ENCODE measurements at places on chromosomes 2 and 18.

- no peak for DNase-seq
Observed at GRCh38 chr2:239463541-239464165, 62.8 kb upstream of the HDAC4 start.

- DNase-seq = no peak
Observed at GRCh38 chr2:28399956-28400355, 7.3 kb downstream of the FOSL2 start.

GRCh38 chr2:99940963-99941362 is 201.4 kb downstream of the AFF3 start:
- peak; percentile 55 for DNase-seq

DNA sequence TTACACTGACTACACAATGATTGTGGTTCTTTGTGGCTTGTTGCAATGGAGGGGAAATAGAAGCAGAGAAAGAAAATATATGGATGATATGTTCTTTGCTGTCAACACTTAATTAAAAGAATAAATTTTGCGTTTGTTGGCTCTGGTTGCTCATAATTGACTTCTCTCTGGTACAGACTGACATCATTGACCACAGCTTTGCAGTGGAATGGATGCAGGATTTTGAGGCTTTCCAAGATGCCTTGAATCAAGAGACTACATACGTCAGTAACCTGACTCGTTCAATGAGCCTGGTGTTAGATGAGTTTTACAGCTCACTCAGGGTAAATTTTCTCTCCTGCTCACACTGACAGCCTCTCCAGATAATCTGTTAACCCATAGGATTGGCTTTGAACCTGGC is 9.9 kb downstream of the GPN1 start:
- DNase-seq = no peak

- no peak for DNase-seq
Observed at GRCh38 chr18:48566589-48566988, 27.8 kb downstream of the CTIF start.

- DNase-seq = no peak
Observed at GRCh38 chr2:195520671-195521155, 136.3 kb upstream of the SLC39A10 start.

- DNase-seq = peak; percentile 71
Observed at GRCh38 chr2:6960659-6961058, 43.4 kb downstream of the RNF144A start.

DNA sequence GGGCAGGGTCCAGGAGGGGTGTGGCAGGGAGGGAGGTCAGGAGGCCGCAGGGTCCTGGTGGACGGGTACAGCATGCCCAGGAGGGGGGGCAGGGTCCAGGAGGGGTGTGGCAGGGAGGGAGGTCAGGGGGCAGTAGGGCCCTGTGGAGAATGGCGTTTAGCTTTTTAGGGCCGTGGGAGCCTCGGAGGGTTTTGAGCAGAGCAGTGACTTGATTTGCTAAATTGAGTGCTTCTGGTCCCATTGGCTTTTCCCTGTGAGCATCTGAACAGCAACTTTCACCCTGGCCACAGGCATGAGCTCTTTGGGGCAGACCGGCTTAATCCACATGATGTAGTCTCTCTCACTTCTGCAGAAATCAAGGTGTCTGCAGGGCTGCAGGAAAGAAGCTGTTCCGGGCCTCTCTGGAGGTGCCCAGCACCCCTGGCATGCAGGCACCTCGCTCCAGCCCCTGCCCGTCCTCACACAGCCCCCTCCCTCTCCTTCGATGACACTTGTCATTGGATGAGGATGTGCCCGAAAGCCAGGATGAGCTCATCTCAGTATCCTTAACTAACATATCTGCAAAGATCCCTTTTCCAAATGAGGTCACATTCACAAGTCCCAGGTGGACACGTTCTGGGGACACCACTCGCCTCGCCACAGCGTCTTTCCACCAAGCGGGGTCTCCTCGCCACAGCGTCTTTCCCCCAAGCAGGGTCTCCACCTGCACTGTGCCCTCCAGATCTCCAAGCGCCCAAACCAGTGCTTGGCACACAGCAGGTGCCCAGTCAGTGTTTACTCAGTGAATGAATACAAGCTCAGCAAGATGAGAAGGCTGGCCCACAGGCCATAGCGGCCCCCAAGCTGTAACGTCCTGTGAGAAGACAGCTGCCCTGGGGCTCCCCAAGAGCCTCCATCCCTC is 94.0 kb downstream of the NDUFA10 start:
- no peak for DNase-seq

DNA sequence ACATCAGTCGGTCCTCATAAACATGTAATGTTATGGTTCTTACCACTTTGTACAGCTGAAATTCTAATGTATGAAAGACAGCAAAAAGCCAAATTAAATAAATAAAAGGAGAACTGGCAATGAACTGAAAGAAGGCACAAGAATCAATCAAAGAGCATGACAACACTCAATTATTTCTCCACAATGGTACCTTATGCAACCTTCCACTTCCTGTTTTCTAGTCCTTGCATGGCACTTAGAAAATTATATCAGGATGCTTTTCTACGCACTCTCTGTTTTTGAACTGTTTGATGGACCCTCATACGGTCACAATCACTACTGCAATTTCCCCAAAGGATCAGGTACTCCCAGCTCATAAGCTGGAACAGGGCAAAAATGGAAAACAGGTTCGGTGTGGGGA is 81.6 kb downstream of the EPB41L3 start:
- DNase-seq = no peak

DNA sequence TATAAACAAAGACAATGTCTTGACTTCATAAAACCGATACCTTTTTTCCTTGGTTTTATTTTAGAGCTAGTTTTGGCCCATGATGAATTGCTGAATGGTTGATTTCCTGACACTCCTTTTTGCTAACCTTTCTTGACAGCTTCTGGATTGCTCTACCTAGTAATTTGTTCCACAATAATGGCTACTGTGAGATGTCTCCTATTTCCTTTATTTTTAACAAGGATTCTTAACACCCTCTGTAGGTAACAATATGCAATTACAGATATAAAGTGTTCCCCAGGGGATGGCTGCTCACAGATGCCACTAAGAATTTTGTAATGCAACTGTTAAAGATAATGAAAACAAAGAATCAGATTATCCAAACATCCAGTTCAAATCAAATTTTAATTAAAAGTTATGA is 100.8 kb upstream of the ATP5MC3 start:
- peak; percentile 75 for DNase-seq

DNA sequence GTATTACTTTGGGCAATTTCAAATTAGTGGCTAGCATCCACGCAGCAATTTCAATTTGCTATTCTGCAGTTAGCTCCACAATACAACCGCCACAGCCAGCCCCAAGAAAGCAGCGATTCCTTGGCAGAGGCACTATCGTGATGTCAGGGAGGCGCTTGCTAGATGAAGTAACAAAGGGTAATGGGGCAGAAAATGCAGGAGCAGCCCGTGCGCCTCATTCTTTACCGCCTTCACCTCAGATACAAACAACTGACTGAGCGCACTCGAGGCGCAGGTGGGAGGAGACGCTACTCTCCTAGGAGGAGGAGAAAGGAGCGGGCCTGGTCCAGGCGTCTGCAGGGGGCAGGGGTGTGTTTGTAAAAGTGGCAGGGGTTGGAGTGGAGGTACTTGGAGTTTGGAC is 76.9 kb upstream of the ASB18 start:
- no peak for DNase-seq

- no peak for DNase-seq
Observed at GRCh38 chr2:69646714-69647113, 3.2 kb upstream of the AAK1 start.

GRCh38 chr2:26070730-26071129 is 36.8 kb downstream of the RAB10 start:
- no peak for DNase-seq

- no peak for DNase-seq
Observed at GRCh38 chr2:122596598-122596997, 841.1 kb downstream of the TSN start.

- no peak for DNase-seq
Observed at GRCh38 chr2:101657787-101658186, 39.7 kb upstream of the MAP4K4 start.

DNA sequence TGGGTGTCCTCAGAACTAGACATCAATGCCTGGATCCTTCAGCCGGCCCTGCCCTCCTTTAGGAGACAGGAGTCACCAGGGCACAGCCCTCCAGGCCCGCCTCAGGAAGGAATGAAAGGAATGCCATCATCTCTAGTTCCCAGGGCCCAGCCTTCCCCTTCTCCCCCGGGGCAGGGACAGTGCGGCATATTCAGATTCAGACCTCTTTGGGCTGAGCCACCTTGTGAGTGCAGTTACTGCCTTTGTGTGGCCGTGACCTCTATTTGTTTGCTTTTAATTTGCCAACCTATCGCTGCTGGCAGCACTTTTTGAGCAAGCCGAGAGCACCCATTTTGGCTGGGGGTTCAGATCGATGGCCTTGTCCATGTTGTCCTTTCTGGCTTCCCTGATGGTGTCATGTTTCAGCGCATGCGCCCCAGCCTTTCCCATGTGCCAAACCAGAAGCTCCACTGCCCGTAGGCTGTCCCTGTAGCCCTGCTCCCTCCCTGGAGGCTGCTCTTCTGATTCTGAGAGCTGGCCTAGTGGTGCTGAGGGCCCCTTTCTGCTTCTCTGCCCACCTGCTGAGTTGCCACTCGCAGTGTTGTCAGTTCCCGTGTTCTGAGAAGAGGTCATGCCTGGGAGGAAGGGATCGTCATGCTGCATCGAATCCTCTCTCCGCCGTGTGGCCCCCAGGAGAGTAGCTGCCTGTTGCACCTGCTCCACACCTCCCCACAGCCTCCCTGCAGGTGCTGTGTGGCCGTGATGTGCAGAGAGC is 10.9 kb downstream of the ANKRD23 start:
- DNase-seq = peak; percentile 71

DNA sequence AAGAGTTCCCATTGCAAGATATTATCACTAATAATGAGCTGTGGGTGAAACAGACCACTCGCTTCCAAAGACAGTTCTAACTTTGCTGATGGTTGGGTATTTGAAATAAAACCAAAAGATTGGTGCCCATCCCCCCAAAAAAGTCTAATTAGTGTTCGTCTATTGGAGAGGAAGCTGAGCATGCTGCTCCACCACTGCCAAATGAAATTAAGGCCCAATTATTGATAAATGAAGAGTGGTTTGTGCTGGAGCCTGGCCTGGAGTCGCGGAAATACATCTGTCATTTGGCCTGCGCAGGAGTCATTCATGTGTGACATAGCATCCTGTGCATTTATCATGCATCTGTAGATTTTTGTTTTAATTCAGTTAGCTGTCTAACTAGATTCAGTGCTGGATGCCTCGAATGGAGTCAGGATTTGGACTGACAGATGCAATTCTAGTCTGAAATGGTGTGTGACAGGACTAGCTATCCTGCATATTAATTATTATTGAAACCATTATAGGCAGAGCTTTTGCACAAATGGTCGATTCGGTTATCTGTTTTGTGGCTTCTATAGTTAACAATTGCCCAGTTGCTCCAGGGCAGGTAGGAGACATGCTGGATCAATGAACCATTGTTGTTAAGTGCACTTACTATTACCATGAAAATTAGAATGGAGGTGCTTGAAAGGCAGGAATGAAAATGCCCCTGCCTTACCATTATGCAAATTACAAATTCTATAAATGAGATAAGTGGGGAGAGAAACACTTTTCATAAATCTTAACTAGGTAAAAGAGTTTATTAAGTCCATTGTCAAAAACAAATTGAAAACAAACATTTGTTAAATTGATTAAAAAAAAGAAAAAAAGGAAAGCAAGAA is 450.4 kb upstream of the TCF4 start:
- no peak for DNase-seq

GRCh38 chr2:25078170-25079049 is 36.5 kb downstream of the EFR3B start:
- DNase-seq = peak; percentile 78

- DNase-seq = no peak
Observed at GRCh38 chr2:187403568-187404260, 44.3 kb downstream of the CALCRL start.

- DNase-seq = no peak
Observed at GRCh38 chr2:193876980-193877379, 1682.2 kb upstream of the TMEFF2 start.

DNA sequence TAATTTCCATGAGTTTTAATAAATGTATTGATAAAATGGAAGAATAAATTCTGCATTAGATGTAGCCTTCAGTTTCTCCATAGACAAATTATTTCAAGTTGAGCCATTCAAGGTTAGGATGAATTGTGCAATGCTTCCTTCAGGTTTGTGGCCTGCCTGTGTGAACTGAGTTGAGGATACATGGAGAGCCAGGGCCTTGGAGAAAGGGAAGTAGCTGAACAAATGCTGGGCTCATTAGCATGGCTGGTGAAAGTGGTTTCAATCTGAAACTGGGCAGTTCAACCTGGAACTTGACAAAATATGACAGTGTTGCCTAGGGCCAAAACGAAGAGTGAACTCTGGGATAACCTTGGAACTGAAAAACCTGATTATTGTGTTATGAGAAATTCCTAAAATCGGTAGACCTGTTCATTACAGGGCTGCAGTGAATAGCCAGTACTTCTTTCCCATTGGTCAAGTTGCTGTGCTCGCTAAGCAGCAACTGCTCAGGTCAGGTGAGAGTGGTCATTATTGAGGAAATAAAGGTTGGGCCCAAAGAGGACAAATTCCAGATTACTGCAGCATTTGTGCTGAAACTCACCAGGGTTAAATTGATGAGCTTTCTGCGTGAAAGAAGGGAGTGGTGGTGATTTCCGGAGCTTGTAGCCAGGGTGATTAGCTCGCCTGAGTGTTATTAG is 12.7 kb downstream of the INPP1 start:
- no peak for DNase-seq

DNA sequence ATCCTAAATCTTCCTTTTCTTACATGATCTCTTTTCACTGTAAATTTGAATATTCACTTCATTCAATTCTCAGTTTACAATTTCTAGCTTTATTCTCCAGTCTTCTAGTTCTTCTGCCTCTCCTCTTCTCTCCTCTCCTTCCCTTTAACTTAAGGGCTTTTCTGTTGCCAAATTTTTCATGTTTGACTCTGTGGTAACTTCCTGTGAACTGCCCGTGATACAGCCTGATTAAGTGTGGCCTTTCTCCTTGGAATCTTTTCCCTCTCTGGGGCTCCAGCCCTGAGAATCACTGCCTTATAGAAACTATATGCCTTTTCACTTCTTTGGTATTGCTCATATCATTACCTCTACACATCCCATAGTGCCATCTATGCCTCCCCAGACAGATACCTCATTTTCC is 1923.8 kb upstream of the CELF4 start:
- DNase-seq = no peak

- no peak for DNase-seq
Observed at GRCh38 chr2:67451086-67451832, 54.1 kb downstream of the ETAA1 start.

DNA sequence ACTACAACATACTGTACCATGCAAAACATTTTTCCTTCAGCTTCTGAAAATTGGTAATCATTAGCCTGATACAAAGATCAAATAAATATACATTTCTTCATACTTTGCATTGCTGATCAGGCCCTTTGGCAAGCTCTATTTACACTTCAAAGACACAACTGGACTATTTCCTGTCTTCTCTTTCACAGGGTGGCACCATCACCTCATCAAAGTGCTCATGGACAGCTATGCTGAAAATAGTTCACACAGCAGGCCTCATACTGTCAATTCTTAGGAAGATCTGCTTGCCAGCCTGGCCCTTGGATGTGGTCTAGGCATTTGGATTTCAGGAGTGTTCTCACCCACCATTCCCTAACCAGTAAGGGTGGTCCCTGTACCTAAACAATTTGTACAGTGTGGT is 33.9 kb downstream of the FBXO15 start:
- DNase-seq = no peak

Data from cerebellum (tissue), 4 donors.